ENCODE measurements at places on chromosomes 2 and 18.

DNA sequence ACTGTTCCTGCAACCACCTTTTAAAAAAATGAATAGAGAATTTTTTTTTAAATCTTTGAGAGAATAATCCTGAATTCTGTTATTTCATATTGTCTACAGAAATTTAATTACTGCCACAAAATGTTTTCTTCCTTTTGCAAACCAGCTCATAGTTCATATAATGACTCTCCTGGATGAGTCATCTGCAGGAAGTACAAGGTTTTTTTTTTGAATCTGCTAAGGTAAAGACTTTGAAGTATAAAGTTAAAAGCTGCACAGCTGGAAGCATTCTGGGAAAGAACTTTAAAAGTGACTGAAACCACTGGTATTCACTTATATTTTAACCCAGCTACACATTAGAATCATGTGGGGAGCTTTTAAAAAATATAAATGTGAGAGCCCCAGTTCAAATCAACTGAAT is 25.4 kb downstream of the SESTD1 start:
- peak; percentile 58 for DNase-seq

DNA sequence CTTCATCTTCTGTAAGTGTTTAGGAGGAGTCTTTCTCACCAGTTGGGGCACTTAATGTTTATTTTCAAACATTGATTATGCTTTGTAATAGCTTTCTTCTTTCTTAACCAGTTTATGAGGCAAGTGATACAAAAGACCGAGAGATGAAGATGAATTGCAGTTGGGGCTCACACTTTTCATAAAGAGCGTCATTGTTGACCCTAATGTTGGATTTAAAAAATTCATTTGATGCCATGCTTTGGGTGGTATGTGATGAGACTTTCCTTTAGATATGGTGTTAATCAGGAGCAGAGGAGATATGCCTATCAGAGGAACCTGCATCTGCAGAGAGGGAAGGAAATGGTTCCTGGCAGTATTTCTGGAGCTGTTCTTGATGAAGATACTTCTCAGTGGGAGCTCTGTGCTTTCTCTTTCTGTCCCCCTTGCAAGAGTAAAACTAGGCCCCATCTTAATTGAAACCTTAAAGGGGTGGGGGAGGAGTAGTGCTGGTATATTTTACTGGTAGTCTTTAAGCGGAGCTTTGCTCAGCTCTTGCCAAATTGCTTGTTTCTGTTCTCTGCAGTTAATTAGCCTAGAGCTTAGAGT is 2.3 kb downstream of the EML4 start:
- no peak for DNase-seq

GRCh38 chr2:111667001-111667400 is 217.0 kb downstream of the ANAPC1 start:
- DNase-seq = no peak

DNA sequence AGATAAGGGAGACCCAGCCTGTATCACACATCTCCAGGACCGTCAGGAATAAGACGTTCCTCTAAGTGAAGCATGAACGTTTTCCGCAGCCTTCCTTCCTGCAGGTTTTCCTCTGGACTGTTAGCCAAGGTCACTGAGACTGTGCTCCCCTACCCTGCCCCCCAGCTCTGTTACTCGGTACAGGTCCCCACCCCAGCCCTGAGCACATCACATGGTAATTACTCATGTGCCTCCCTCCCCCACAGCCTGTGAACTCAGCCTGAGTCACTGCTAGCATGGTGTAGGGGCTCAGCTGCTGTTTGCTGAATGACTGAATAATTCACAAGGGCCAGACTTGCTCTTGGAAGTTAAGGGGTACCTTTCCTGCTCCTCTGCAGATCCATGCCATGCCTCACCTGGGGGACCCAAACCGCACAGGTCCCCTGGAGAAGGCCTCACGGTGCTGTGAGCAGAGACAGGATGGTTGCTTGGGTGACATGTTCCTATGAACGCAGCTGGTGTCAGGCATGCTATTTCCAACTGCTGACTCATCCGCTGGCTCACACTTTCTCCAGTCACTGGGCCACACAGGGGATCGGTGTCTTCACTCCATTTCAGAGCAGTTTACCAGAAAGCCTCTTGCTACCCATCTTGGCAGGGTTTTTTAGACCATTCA is 88.2 kb downstream of the PLB1 start:
- DNase-seq = peak; percentile 97

- DNase-seq = no peak
These were observed 308.5 kb downstream of the GBX2 start for GRCh38 chr2:235859651-235860050.

DNA sequence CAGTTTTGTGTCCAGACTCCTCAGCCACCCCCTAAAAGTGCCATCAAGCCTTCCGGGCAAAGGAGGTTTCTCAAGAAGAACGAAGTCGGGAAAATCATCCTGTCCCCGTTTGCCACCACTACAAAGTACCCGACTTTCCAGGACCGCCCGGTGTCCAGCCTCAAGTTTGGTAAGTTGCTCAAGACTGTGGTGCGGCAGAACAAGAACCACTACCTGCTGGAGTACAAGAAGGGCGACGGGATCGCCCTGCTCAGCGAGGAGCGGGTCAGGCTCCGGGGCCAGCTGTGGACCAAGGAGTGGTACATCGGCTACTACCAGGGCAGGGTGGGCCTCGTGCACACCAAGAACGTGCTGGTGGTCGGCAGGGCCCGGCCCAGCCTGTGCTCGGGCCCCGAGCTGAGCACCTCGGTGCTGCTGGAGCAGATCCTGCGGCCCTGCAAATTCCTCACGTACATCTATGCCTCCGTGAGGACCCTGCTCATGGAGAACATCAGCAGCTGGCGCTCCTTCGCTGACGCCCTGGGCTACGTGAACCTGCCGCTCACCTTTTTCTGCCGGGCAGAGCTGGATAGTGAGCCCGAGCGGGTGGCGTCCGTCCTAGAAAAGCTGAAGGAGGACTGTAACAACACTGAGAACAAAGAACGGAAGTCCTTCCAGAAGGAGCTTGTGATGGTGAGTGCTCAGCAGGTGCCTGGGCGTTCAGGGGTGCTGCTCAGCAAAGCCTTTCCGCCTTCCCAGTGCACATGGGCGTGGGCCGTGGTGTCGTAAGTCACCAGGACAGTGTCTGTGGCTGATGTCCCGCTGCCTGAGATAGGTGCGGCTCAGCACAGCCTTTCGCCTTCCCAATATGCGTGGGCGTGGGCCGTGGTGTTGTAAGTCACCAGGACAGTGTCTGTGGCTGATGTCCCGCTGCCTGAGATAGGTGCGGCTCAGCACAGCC is 91.0 kb downstream of the SH3BP4 start:
- no peak for DNase-seq

DNA sequence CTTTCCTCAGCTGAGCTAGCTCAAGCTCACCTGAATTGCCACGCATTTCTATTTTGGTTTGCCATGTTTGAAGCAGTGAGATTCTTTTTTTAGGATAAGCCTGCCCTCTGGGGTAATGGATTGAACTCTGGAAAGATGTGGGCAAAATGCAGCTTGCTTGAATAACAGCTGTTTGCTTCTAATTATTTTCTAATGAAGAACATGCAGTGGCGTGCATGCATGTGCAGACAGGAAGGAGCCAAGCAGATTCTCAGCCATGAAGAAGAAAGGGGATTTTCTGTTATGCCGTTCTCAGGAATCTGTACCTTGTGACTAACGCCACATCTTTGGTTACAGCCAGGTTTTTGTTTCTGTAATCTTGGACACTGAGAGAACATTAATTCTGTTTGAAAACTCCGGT is 171.2 kb downstream of the ANTXR1 start:
- peak; percentile 86 for DNase-seq

GRCh38 chr2:120442923-120443571 is 97.1 kb downstream of the INHBB start:
- DNase-seq = no peak

GRCh38 chr18:21085579-21086166 is 25.9 kb downstream of the ROCK1 start:
- DNase-seq = no peak

- no peak for DNase-seq
These were observed 32.7 kb upstream of the ADNP2 start for GRCh38 chr18:80076379-80076778.

DNA sequence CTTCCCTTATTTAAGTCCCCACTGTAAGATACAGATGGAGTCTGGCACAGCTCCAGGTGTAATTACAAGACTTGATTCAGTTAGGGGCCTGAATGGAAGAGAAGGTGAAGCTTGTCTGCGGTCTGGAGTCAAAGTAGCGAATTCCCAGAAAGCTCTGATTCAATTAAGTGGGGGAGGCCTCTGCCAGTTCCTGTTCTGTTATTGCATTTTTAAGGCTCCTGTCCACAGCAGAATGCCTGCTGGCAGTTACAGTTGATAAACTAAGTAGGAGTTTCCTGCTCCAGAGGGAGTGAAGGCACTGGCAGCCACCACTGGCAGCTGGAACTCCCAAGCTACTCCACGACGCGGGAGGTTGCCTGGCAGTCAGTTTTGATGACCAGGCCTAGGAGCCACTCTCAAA is 181.1 kb downstream of the SOCS6 start:
- no peak for DNase-seq

- no peak for DNase-seq
These were observed 17.1 kb upstream of the MC2R start for GRCh38 chr18:13932285-13933025.

GRCh38 chr2:196274387-196274809 is 103.0 kb upstream of the STK17B start:
- peak; percentile 51 for DNase-seq

DNA sequence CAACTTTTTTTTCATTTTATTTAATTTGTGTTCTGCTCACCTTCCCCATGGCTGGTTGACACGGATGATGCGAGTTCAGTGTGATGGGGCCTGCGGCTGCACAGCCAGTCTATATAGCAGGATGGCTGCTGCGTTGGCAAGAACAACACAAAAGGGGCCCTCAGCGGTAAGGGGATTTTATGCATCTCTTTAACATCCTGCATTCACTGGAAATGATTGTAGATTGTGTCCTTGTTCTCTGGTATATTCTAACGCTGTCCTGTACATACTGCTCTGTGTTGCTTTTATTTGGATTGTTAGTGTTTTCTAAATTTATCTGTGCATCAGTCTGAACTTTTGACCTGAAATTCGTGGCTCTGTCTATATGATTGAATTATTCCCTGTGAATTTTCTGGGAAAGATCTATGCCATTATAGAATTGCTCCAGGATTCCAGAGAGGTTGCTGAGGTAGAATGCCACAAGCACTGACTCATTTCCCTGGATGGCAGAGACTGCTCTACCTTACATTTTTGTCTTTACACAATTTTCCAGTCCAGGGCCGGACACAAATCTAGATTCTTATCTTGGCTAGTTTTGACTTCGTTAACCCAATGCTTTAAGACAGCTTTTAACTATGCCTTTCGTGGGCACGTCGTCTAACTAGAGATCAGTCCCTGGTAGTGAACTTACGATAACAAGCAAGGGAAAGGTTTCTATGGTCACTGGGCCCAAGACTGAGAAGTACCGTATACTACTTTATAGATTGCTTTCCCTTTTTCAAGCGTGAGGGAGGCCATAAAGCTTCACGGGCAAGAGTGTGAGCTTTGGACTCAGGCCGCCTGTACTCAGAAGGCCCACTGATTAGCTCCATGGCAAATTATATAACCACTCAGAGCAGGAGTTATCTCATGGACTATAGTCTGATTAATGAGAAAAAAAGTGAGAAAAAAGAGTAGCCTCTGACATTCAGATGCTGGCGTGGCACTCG is at the start of gene CRYGC:
TSS of gene CRYGC (minus strand) at position 85 of the 968 bp plus-strand sequence. CDS start at position 49, 36 bp downstream.
- peak; percentile 51 for DNase-seq

DNA sequence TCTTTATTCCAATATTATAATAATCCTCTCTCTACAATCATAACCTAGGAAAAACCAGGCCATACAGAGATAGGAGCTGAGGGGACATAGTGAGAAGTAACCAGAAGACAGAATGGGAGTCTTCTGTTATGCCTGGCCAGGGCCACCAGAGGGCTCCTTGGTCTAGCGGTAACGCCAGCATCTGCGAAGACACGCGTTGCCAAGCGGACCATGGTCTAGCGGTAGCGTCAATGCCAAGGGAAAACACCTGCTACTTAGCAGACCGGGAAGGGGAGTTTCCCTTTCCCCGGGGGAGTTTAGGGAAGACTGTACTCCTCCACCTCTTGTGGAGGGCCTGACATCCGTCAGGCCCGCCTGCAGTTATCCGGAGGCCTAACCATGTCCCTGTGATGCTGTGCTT is 36.6 kb downstream of the ARL6IP6 start:
- peak; percentile 19 for DNase-seq

- DNase-seq = no peak
These were observed 58.1 kb downstream of the HEATR5B start for GRCh38 chr2:37026050-37026449.

DNA sequence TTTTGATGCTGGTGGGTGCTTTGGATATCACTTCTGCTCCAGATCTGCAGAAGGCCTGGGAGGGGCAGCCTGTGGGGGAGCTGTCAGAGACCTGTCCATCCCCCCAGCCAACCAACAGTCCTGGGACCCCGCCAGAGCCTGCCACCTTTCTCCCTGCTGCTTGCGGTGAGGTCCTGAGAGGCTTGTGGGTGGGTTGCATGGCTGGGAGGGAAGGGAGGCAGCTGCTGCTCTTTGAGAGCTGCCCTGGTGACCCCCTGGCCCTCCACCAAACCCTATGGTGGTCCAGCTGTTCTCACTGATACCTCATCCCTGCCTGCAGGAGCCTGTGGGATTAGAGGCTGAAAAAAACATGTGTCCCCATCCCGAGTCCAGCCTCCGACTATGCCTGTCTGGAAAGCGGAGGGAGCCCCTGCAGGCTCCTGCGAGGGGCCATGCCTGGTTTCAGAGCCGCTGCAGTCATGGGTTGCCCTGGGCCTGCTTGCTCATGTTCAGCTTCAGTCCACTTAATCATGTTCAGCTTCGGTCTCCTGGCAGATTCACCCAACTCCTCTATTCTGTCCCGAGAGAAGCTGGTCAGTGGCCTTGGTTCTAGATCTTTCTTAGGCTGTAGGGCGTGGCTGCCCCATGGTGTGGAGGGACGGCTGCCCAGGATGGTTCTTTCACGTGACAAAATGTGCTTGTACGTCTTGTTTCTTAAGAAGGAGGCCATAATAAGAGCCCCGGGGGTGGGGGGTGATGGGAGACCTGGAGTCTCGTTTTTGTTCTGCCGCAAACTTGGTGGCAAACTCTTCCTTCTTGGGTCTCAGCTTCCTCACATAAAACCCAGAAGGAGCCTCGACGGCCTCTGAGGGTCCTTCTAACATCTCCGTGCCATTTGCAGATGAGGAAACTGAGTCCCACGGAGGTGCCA is 98.5 kb downstream of the CTIF start:
- DNase-seq = no peak

DNA sequence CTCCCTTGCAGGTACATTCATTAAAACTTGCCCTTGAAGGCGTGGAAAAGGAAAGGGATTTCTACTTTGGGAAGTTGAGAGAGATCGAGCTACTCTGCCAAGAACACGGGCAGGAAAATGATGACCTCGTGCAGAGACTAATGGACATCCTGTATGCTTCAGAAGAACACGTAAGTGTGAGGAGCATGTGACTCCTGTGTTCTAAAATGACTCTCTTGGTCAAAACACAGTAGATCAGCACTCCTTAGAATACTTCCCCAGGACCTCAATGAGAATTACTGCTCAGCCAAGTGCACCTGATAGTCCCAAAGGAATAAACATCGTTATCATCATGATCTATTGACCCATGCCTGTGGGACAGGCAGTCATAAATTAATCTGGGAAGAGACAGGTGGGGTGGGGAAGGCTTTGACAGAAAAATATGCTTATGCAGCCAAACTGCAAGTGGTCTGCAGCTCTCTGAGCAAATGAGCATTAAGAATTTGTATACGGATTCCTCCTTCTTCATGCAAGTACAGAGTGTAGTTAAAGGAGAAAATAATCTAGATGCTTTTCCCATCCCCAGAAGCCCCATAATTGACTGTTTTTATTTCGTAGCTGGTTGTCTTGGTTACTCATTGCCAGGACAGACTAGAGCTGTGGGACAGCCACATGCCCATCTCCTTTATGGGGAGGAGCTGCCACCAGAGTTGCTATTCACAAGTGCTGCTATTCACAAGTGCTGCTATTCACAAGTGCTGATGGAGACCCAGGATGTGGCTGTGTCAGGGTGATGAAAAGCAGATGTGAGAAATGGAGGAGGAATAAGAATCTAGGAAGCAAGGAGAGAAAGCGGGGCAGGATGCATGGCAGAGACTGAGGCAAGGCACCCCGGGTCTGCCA is 91.0 kb downstream of the MAPRE2 start:
- no peak for DNase-seq
